BJ (cell line): ENCODE measurements at places on chromosomes 4 and X.

GRCh38 chrX:28324321-28324721, 262.9 kb upstream of the IL1RAPL1 start:
- DNase-seq: no peak

DNA sequence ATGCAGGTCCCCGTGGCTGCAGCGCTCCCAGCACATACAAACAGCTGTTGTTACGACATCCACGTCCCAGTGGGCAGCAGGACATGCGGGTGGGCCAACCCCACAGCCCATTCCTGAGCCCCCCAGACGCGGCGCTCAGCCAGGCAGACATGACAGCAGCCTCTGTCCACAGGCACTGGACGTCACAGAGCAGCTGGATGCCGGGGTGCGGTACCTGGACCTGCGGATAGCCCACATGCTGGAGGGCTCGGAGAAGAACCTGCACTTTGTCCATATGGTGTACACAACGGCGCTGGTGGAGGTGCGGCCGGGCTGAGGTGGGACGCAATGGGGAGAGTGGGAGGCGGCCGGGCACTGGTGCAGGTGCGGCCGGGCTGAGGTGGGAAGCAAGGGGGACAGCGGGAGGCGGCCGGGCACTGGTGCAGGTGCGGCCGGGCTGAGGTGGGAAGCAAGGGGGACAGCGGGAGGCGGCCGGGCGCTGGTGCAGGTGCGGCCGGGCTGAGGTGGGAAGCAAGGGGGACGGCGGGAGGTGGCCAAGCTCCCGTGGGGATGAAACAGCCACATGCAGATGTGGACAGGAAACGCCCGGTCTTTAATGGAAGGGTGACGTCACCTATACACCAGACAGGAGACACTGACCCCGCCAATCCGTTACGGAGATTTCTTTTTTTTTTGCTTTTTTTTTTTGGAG, 9.4 kb downstream of the PLCXD1 start:
- no peak for DNase-seq

- no peak for DNase-seq
These were observed 23.2 kb upstream of the MXD4 start for GRCh38 chr4:2284934-2285612.

GRCh38 chr4:87651941-87652340, 1.9 kb downstream of the DMP1 start:
- no peak for DNase-seq

DNA sequence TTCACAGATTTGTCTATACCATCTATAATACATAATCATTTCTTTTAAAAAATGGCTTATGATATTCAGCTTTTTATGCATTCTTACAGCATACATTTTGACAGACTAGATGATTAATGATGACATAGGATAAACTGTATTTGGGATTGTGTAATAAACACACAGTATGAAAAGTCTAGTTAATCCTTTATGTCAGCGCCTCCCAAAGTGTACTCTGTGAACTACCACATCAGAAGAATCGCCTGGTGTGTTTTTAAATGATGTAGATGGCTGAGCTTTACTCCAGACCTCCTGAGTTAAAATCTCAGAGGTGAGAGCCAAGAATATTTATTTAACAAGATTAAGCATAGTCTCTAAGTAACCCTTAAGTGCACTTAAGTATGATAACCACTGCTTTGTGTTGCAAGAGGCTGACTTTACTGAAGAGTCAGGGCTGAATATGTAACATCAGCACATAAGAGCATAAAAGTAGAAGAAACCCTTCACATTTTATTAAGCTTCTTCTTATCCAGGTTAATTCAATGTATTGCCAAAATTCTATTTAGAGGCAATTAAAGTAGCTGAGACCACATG, 104.2 kb downstream of the ANK2 start:
- DNase-seq: no peak

DNA sequence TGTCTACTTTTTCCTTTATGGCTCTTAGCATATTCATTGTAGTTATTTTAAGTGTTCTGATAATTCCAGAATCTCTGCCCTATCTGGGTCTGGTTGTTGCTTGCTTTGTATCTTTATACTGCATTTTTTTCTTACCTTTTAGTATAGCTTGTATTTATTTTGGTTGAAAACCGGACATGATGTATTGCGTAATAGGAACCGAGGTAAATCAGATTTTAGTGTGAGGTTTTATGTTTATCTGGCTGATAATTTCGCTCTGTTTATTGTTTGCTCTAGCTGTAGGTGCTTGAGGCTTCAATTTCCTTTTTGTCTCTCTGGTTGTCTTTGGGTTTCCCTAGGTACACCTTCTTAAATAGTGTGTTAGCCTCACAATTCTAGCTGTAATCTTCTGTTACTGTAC, 263.8 kb upstream of the LCORL start:
- DNase-seq: no peak

DNA sequence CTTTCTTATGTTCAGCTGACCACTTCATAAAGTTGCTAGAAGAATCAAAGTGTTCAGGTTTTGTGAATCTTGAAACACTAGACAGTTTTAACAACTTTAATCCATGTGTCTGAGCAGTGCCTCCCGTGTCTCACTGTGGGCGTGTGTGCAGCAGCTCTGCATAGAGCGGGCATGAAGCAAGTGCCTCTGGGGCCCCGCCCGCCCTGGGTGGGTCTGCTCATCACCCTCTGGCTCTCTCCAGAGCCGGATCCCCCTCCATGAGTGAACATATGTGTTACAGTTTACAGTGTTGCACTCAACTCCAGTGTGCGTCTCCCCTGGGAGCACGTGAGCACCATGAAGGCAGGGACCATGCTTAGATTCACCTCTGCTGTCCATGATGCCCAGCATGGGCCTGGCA, 37.6 kb upstream of the CRMP1 start:
- no peak for DNase-seq

DNA sequence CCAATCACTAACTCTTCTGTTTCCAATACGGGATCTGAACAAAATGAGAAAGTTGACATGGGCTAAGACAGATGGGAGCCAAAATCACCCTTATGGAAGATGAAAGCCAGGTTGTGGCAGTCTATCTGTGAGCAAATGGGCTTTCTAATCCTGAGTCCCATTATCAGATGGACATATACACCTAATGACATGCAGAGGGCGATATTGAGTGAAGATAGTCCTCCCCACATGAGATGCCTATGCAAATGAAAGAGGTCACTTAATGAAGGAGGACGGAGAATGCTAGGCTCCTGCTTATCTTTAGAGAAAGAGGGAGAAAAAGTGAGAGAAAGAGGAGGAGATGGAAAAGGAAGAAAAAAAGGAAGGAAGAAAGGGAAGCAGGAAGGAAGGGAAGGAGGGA, 547.5 kb downstream of the NLGN4X start:
- no peak for DNase-seq

DNA sequence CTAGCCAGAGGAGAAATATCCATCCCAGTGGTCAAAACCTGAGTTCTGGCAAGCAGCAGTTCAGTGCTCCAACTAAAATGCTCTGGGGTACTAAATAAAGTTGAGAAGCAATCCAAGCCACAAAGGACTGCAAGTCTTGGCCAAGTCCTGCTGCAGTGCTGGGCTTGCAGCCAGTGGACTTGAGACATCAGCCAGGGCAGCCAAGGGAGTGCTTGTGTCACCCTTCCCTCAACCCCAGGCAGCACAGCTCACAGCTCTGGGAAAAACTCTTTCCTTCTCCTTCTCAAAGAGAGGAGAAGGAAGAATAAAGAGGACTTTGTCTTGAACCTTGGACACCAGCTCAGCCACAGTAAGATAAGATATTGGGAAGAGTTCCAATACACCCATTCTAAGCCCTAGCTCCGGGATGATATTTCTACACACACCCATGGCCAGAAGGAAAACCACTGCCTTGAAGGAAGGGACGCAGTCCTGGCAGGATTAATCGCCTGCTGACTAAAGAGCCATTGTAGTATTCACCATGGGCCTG, 99.8 kb downstream of the PTCHD1 start:
- DNase-seq: no peak

- no peak for DNase-seq
These were observed 93.6 kb downstream of the ATXN3L start for GRCh38 chrX:13226214-13226613.

GRCh38 chrX:104697294-104697693, 131.3 kb downstream of the IL1RAPL2 start:
- DNase-seq: no peak

- no peak for DNase-seq
These were observed 413 bp downstream of the PDK3 start for GRCh38 chrX:24465532-24465865.

DNA sequence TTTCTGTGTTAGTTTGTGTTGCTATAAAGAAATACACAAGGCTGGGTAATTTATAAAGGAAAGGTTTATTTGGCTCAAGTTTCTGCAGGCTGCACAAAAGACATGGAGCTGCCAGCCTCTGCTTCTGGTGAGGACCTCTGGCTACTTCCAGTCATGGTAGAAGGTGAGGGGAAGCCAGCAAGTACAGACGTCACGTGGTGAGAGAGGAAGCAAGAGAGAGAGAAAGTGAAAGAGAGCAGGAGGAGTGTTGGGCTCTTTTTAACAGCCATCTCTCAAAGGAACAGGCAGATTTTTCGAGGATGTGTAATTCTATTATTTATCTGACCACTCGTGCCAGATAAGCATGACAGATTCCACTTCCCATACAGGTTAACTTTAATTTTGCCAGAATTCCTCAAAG, 1199.1 kb downstream of the ADGRL3 start:
- no peak for DNase-seq

DNA sequence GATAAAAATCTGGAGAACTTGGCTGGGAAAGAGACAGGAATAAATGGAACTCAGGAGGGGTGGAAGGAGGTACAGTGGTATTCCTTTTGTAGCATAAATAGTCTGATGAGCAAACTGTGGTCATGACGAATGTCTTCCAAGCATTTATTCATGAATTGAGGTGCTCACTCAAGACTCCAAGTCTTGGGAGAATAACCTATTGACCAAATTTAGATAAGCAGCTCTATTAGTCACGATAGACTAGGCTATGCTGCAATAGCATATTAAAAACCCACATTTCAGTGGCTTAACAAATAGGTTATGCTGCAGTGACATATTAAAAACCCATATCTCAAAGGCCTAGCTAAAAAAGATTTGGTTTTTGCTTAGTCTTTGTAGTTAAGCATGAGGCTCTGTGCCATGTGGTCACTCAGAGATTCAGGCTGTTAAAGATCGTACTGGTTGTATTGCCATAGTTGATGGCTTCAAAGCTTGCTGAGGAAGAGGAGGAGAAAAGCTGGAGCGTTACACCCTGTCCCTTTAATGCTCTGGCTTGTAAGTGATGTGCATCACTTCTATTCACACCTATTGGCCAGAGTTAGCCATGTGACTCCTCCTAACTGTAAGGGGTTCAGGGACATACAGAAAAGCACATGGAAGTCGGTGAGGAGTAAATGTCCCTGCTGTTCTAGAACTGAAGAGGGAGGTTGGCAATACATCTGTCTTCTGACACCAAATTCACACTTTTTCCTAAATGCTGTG, 24.5 kb upstream of the CCDC149 start:
- DNase-seq: no peak

DNA sequence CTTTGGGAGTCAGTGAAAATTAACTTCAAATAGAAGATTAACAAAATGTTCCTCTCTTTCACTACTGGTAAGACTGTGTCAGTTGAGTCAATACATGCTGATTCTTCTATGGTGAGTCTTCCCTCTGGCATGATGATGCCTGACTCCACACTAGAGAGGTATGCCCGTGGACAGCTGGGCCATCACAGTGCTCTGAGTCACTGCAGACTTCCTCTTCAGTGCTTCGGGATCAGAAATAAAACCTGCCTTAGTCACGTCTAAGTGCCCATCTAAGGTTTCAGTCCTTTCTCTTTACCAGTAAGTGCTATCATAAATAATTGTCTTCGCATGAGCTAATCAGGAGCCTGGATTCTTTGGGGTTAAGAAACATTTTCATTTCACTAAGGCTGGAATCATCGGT, 1.6 kb upstream of the ASB5 start:
- peak; percentile 97 for DNase-seq

DNA sequence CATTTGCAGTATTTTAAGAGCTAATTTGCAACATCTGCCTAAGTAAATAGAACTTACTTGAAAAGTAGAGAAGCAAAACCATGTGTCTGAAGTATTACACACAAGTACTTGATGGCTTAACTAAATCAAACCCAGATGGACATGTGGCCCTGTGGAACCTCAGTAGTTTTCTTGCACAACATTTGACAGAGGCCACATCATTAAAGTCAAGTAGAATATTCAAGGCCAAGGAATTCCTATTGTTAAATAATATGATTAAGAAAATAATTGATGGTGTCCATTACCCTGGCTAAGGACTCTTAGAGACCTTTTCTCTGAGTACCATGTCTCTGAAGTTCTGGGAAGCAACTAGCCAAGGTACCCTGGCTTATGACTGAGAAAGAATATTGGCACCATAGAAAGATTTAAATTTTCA, 135.4 kb upstream of the OTUD4 start:
- DNase-seq: peak; percentile 84

GRCh38 chrX:112163906-112164305, 81.3 kb upstream of the TRPC5 start:
- no peak for DNase-seq

DNA sequence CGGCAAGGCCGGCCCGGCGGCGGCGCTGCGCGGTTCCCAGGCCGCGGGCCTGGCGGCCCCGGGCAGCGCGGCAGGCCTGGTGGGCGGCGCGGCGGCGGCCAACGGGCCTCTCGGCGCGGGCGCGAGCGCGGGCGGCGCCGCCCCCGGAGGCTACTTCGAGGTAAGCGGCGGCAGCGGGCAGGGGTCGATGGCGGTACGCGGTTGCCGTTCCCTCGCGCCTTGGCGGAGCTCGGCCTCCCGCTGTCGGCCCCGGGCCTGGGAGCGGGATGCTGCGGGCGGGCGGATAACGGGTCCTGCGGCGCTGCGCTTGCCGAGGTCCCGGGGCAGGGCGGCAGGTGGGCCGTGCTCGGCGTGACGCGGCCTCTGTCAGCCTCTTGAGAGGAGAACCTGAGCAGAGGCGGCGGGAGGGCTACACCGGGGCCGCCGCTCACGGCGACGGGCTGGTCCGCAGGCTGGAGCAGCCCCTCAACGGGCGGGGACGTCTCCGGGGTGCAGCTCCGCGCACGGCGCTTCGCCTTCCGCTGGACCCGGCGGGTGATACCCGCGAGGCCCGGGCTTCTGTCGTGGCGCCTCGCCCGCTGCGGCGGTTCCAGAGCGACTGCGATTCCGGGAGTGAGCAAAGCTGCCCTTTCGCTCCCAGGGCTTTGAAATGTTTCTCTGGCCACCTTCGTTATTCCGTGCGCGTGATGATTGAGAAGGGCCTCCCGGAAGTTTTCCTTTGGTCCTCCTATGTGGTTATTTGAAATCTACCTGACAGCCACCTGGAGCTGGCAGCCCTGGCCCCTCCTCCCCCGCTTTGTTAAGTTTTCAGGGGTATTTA, 774 bp downstream of the FAM193A start:
- DNase-seq: no peak

- no peak for DNase-seq
These were observed 348.2 kb downstream of the PDGFC start for GRCh38 chr4:156623376-156623775.

DNA sequence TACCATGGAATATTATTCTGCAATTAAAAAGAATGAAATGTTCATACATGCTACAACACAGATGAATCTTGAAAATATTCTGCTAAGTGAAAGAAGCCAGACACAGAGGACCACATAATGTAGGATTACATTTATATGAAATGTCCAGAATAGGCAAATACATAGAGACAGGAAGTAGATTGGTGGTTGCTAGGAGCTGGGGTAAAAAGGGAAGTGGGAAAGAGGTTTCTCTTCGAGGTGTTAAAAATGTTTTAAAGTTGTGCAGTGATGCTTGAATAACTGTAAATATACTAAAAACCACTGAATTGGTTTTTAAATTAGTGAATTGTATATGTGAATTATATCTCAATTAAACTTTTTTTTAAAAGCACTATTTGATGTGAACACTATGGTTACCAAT, 3.6 kb upstream of the NXT2 start:
- DNase-seq: no peak
